H7 (cell line): ENCODE measurements at places on chromosomes 5 and 9. TPM values are rescaled to one million over a fixed set of nuclear protein-coding genes. Genes with fewer than 3 reads are reported as not detected.
A peak's percentile ranks its signal among the peaks of the same experiment; 100 is the strongest.

Gene IGFBPL1
- 86.4 and 92.1 TPM in 2 replicates for total RNA-seq

DNA sequence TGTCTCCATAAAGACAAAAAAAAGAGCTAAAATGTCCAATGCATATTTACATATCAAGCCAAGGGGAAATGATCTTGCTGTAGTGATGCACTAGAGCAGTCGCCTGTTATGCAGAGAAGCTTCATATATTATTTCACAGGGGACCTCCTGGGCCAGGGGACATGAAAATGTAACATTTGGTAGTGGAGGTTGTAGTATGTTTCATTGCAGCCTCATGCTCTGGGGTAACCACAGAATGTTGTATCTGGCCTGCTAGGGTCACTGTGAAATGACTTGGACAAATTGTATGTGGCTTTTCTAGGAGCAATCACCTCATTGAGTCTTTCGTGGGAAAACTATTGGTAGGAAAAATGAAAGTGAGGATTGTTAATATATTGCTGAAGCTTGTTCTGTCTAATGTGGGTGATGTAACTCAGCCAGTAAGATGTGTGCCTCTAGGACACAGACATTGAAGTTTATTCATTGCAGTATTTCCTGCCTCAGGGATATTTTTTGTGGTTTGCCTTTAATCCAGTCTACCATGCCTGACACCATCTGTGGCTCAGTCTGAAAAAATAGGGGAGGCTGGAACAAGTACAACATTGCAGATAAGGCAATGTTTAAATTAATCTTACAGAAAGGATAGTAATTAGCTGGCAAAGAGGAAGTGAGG is 430.8 kb upstream of the TNC start:
- no peak for DNase-seq

GRCh38 chr5:167389537-167389936 is 901.9 kb upstream of the WWC1 start:
- no peak for DNase-seq

Gene FBXO10
- total RNA-seq, result 13.3 and 17.4 TPM in 2 replicates

GRCh38 chr9:131119600-131119999 is 5.8 kb upstream of the NUP214 start:
- DNase-seq, result peak; percentile 6

Gene KCNMB1
- 0.07 TPM in 1 of 2 replicates, not detected in the other for total RNA-seq

Gene BARHL1
- 0.07 TPM in 1 of 2 replicates, not detected in the other for total RNA-seq

DNA sequence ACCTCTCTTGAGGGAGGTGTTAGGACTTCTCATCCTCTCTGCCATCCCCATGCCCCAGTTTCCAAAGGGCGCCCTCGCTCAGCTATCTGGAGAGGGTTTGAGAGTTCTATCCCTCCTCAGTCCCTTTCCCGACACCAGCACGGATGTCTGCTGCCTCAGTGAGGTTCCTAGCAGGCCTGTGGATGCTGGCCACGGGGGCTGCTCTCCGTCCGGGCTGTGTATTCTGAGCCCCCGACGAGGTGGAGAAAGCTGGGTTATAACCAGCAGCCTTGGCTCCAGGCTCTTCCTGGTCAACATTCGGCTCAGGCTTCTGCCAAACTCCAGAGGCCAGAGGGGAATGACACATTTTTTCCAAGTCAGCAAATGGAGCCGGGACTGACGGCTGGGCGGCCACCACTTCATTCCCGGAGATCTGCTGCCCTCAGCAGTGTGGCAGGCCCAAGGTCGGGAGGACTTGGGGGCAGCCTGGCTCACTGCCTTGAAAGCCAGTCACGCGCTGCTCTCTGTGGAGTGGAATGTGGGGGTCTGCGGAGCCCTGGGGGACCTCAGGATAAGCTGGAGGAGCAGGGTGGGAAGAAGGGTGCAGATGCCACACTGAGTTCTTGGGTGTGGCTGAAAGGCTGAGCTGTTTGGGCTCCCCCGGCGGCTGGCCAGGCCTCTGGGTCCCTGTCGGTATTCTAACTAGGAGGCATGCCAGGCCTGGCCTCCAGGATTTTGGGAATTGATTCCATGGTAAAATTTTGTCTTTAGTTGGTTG is 27.4 kb downstream of the PTPA start:
- DNase-seq, result no peak

DNA sequence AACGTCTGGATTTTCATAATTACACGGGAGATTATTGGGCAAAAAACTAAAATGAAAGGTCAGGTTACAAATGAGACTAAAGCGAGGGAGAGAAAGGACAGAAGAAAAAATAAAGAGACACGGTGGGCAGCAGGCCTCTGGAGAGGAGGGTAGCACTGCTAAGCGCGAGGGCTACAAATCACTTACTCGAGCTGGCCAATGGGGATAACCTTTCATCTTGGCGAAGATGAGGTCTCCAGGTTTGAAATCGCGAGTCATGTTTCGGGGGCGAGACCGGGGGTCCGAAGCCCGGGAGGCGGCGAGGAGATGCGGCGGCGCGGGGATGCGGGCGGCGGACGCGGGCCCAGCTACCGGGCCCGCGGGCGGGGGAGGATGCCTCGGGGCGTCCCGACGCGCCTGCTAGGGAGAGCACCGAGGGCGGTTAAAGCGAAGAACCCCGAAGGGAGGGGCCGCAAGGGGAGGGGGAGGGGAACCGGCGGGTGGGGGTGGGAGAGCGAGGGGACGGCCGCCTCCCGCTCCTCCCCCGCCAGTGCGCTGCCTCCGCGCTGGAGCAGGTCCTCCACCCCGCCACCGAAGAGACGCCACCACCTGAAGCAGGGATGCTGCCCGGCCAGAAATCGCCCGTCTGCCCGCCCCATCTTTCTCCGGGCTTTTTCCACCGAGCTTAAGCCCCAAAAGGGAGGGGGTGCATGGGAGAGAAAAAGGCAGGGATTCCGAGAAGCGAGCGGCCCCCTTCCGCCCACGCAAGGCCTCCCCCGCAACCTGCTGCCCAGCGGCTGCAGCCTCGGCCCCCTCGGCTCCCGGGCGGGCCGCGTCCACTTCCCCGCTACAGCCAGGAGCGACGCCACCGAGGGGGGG is 610 bp downstream of the PSIP1 start:
- DNase-seq, result peak; percentile 90

DNA sequence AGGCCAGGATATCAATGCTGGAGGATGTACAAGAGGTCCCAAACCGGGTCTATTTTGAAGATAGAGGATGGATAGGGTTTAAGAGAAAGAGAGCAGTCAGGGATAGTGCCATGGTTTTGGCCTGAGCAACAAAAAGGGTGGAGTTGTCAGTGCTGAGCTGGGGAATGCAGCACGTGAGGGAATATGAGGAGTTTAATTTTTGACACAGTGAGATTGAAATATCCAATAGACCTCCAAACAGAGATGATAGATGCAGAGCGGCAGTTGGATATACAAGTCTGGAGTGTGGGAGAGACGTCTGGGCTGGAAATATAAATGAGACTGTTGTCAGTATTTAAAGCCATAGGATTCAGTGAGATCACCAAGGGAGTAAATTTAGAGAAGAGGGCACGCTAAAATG is 136.7 kb upstream of the EFNA5 start:
- no peak for DNase-seq

DNA sequence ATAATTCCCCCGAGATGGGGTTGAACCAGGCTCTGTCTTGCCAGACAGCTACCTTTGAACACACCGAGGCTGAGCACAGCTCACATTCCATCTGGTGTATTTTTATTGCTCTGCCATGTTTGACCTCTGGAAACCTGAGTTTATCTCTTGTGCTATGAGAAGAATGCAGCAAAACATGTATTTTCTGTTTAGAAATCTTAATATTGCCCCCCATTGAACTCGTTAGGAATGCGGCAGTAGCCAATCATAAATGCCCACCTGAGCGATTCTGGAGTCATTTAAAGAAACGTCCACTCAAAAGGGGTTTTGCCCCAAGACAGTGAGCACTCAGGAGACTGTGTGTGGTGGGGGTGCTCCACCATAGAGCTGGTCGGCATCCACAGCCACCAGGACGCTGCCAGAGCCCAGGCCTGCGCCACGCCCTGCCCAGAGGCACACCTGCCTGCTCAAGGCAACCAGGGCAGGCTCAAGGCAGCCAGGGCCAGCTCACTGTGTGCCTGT is 26.9 kb downstream of the FGD3 start:
- DNase-seq, result peak; percentile 23

DNA sequence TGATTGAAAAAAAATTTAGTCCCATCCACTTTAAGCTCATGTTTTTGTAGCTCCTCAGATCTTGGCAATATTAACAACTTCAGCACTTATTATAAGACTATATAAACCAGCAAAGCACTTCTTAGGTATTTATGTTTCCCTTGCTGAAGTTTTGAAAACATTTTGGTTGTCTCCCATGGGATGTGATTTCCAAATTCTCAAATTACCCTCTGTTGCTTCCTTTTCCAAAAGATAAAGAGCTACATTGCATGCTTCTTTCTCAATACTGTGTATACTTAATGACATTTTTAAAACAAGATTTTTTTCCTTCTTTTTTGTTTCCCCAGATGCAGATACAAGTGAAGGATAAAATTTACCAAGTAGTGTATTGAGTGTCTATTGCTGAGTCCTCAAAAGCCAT is 567.1 kb downstream of the CSNK1G3 start:
- no peak for DNase-seq

DNA sequence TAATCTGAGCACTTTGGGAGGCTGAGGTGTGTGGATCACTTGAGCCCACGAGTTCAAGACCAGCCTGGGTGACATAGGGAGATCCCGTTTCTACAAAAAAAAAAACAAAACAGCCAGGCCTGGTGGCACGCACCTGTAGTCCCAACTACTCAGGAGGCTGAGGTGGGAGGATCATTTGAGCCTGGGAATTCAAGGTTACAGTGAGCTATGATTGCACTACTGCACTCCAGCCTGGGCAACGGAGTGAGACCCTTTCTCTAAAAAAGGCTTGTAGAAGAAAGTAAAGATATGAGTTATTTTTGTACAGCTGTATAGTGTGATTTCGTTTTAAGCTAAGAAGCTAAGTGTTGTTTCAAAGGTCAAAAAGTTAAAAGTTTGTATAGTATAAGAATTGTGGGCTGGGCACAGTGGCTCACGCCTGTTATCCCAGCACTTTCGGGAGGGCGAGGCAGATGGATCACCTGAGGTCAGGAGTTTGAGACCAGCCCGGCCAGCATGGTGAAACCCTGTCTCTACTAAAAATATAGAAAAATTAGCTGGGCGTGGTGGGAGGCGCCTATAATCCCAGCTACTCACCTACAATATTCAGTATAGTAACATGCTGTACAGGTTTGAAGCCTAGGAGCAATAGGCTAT is 18.8 kb downstream of the UBE2R2 start:
- DNase-seq, result no peak

DNA sequence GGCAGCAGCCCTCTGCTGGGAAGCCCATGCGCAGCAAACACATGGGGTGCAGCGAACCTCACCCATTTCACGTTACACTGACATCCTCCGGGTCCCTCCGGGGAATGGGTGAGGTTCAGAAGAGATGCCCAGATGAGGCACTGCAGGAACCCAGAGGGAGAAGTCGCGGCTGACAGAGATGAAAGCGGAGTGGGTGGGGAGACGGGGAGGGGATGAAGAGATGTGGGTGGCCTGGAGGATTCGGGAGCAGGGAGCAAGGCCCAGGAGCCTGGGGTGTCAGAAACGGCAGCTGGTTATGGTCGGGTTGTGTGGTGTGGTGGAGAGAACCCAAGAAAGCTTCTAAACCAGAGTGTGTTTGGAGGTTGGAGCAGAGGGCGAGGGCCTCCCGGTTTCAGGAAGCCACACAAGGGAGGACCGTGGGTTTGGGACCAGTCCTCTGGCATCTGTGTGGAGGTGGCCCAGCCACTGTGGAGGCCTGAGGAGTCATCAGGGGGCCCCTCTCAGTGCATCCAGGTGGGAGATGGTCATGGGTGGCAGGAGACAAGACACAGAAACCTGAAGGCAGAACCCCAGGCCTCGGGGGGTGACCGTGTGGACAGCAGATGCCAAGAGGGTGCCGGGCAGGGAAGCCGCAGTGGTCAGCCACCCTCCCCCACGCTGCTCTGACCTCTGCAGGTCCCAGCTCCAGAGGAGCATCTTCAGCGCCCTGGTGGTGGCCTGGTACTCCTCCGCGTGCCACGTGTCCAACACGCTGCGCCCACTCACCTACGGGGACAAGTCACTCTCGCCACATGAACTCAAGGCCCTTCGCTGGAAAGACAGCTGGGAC is 8.6 kb downstream of the UCK1 start:
- peak; percentile 56 for DNase-seq

DNA sequence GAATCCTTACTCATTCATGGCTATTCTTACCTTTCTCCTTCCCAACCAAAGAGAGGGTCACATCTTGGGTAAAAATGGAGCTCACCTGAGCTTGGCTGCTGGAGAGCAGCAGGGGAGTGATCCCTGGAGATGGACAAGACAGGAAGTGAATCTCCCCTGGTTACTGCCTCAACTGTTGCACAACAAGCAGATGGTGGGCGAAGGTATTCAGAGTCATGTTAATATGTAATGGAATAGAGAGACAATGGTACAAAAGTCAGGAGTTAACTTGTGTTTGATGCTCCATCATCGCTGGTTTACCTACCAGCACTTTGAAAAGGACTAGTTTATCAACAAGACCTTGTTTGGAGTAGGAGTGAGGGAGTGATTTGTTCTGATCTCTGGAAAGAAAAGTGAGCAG is 13.0 kb upstream of the PLPP1 start:
- DNase-seq, result no peak
